ENCODE measurements at places on chromosomes 3 and 15. TPM values are rescaled to one million over a fixed set of nuclear protein-coding genes. Genes with fewer than 3 reads are reported as not detected.

GOLGA8S gene
- 1.1 TPM for total RNA-seq

KIF15 gene
- total RNA-seq = 0.30 TPM

DNAJA4 gene
- total RNA-seq = 150 TPM

HCN4 gene
- total RNA-seq = 6.2 TPM

CDHR4 gene
- not detected for total RNA-seq

ZNF35 gene
- 6.6 TPM for total RNA-seq

TRAIP gene
- total RNA-seq = 2.0 TPM

GABRB3 gene
- total RNA-seq = 2.7 TPM

Measured in cardiac septum (tissue), 1 donor.